GM03348 (cell line): ENCODE measurements at places on chromosomes 7 and 10.

DNA sequence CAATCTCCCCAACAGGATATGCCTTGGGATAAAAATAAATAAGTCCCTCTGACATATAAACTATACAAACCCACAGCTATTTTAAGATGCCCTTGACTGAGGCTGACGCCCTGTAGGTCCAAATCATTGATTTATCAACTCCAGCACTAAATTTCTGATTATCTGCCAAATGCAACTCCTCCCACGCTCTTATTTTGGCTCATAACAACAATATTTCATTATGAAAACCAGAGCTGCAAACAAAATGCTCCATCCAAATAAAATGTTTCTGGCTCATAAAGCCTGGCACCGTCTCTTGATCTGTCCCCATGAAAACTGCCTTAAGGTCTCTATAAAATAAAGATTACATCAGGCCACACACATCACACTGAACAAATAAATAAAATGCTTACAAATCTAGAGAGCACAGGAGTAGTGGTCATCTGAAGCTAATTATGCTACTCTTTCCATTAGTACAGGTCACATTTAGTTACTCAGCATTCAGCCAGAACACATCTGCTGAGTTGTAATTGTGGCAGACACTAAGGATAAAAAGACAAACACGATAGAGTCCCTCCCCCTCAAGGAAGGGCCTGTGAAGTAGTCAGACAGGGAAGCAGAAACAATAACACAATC, 28.8 kb downstream of the CACUL1 start:
- DNase-seq = peak; percentile 46

DNA sequence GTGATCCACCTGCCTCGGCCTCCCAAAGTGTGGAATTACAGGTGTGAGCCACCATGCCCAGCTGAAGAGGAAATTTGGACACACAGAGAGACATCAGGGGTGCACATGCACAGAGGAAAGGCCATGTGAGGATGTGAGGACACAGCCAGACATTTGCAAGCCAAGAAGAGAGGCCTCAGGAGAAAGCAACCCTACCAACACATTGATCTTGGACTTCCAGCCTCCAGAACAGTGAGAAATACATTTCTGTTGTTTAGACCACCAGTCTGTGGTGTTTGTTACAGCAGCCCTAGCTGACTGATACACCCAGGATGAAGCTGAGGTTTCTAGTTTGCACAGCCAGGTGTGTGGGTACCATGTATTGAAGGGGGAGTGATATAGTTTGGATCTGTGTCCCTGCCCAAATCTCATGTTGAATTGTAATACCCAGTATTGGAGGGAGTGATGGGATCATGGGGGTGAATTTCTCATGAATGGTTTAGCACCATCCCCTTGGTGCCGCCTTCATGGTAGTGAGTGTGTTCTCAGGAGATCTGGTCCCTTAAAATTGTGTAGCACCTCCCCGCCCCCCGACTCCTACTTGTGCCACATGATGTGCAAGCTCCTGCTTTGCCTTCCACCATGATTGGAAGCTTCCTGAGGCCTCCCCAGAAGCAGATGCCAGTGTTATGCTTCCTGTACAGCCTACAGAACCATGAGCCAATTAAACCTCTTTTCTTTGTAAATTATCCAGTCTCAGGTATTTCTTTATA, 64.7 kb upstream of the DUSP5 start:
- no peak for DNase-seq

- no peak for DNase-seq
Observed at GRCh38 chr7:106957766-106958165, 86.7 kb upstream of the PRKAR2B start.

GRCh38 chr7:33666531-33666930, 238.8 kb upstream of the BMPER start:
- no peak for DNase-seq

GRCh38 chr10:132175907-132176581, 10.7 kb upstream of the DPYSL4 start:
- no peak for DNase-seq

- DNase-seq = no peak
Observed at GRCh38 chr10:75398200-75398691, 3.3 kb downstream of the ZNF503 start.

- no peak for DNase-seq
Observed at GRCh38 chr7:140691376-140692045, 5.0 kb upstream of the NDUFB2 start.

GRCh38 chr7:21916176-21916575, 29.5 kb downstream of the CDCA7L start:
- DNase-seq = no peak

- no peak for DNase-seq
Observed at GRCh38 chr7:121591926-121592325, 195.8 kb upstream of the FAM3C start.

DNA sequence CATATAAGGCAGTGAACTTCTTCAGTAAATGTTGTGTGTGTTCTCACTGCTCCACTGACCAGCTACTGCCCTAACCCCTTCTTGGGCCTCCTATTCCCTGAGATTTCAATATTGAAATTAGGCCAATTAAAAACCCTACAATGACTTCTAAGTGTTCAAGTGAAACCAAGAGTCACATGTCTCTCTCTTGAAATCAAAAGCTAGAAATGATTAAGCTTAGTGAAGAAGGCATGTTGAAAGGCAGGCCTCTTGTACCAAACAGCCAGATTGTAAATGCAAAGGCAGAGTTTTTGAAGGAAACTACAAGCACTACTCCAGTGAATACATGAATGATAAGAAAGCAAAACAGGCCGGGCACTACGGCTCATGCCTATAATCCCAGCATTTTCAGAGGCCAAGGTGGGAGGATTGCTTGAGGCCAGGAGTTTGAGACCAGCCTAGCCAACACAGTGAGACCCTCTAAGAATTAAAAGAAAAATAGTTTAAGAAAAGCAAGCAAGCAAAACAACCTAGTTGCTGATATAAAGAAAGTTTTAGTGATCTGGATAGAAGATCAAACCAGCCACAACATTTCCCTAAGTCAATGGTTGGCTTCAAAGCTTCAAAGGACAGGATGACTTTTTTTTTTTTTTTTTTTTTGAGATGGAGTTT, 22.3 kb downstream of the BRAF start:
- DNase-seq = no peak

GRCh38 chr7:114182837-114183236, 231.8 kb upstream of the FOXP2 start:
- no peak for DNase-seq

- DNase-seq = no peak
Observed at GRCh38 chr10:14325325-14325955, 5.3 kb downstream of the FRMD4A start.

- DNase-seq = peak; percentile 84
Observed at GRCh38 chr7:44378744-44379143, 53.4 kb upstream of the CAMK2B start.

GRCh38 chr7:70219061-70219460, 620.8 kb downstream of the AUTS2 start:
- DNase-seq = no peak

DNA sequence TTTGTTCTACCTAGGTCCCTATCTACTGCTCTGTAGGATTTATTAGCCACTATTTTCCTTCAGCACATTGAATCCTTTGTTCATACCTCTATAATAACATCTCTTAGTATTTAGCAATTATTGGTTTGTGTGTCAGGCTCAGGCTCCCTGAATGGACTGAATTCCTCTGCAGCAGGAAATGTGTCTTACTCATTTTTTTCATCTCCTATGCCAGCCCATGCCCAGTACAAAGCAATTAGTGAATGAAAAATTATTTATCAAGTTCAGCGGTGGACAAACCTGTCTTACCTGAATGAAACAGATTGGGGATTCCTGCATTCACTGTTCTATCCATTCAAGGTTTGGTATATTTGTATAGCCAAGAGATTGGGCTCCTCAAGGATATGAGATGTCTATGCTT, 53.7 kb downstream of the C1GALT1 start:
- no peak for DNase-seq

GRCh38 chr7:113100121-113100603, 13.5 kb upstream of the GPR85 start:
- DNase-seq = no peak

GRCh38 chr7:157386979-157387800, 50.4 kb downstream of the DNAJB6 start:
- DNase-seq = peak; percentile 57

DNA sequence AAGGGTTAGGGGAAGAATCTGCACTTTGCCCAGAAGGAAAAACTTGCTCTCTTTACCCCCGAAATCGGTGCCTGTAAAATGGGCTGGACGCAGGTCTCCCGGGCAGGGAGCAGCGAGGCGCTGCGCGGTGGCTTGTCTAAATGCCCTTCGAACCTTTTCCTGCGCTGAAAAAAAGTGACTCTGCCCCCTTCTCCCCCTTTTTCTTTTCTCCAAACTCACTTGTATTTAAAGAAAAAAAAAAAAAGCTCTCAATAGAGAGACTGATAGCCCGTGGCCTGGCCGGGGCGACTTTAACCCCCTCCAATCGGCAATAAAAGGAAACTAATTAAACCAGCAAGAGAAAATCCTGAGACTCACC, 286 bp downstream of the SP8 start:
- DNase-seq = no peak

GRCh38 chr10:132765435-132765834, 20.5 kb downstream of the NKX6-2 start:
- no peak for DNase-seq

DNA sequence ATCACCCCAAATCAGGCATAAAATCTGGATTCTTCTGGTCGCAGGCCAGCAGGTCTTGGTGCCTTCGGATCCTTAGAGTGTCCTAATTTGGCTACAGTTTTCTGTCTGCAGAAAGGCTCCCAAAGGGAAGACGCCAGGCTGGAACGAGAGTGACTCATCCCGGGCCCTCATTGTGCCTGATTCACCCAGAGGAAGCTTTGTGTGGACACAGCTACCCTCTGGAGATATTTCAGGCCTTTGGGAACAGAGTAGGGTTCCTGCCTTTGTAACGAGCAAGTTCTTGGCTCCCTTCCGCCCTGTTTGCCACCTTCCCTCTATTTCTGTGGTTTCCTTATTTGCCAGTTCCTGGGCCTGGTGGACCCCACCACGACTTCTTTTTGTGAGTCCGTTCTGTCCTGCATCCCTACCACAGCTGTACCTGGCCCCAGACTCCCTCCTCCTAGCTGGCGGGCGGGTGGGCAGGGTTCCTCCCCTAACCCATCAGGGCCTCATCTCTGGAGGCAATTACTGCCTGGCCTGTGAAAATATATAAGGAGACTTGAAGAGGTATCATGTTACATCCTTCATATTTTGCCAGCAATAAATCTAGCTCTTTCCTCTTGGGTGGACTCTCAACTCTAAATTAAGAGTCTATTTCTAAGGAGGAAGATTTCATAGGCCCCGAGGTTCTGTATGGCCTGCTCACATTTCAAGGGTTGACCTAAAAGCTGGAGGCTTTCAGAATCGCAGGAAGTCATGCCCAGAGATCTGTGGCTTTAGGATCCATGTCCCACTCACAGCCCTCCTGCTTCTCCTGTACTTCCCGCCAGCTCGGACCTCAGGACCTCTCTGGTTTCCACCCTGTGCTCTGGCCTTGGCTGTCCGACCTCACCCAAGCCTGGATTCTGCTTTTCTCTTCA, 219.2 kb upstream of the ZNF32 start:
- DNase-seq = peak; percentile 93

- peak; percentile 55 for DNase-seq
Observed at GRCh38 chr10:120477021-120477742, 20.2 kb downstream of the PLPP4 start.

DNA sequence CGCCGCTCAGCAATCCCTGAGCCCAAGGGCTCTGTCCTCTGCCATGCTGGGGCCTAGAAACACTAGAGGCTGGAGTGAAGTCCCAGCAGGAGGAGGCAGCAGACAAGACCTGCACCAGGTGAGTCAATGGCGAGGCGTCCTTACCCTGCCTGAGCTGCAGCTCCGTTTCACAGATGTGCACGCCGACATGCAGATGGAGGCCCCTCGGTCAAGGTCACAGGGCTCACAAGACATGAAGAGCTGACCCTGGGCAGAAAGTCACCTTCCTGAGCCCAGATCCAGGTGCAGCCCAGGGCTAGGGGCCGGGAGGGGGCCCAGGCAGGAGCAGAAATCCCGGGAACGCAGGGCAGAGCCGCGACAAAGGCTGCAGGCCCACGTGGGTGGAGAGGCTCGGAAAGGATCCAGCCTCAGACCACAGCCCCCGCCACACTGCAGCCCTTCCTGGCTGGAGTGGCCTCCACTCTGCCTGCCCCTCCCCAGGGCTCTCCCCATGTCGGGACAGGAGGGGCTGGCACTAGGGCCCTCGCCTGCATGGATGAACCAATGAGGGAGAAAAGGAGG, 23.8 kb downstream of the PDGFA start:
- DNase-seq = no peak

DNA sequence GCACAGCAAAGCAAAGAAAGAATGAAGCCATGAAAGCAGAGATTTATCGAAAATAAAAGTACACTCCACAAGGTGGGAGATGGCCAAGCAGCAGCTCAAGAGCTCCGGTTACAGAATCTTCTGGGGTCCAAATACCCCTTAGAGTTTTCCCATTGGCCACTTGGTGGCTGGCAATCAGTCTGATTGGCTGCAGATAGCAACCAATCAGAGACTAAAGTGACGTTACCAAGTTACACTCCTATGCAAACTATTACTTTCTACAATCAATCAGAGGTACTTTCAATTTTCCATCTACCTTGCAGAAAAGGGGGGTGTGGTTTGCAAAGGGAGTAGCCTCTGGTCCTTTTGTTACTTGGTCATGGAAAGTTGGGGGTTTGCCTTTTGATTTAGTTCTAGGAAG, 58.0 kb upstream of the AUTS2 start:
- DNase-seq = no peak

DNA sequence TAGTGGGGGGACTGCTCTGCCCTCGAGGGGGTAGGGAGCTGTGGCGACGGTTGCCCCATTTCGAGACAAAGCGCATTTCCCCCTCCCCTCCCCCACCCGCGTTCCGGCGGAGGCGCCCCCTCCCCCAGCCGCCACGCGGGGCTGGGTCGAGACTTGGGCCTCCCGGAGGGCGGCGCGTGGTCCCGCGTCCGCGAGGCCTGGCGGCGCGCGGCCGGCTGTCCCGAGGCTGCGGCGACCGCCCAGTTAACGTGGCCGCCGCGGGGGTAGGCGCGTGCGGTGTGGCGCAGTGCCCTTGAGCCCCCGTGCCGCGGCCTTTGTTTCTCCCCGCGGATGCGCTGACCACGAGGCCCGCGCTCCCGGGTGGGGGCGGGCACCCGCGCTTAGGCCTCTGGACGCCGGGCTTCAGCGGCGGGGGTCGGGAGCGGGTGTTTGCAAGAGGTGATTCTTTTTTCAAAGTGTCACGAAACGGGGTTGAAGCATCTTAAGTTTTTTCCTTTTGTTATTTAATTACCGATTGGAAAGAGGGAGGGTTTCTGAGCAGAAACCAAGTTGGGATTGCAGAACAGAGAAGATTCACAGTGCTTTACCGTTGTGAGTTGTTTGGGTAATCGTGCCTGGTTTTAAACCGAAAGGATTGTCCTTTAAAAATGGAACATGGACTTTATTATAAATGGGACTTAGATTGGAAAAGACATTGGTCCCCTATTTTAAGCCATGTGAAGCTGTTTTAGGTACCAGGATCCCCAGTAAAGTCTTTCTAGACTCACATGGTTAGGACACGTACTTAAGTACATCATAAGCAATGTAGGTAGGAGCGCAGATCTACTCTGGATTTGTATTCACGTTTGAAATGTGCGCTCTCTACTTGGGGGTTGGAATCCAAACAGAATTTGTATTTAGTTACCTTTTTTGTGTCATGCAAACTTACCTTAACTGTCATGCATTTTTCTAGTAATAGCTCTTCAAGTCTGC, 760 bp downstream of the CBX3 start:
- peak; percentile 75 for DNase-seq
